Activated naive CD8-positive, alpha-beta T cell treated with anti-CD3 and anti-CD28 coated beads for 36 hours (primary cell): ENCODE measurements at places on chromosomes 13 and 19. TPM values are rescaled to one million over a fixed set of nuclear protein-coding genes. Genes with fewer than 3 reads are reported as not detected.

The GYS1 gene
- total RNA-seq = 48.9 TPM

The LYPD3 gene
- total RNA-seq = 5.2 TPM

The KCNK6 gene
- 6.6 TPM for total RNA-seq

The FPR2 gene
- total RNA-seq = not detected

The ZNF578 gene
- total RNA-seq = 1.1 TPM

The SMIM17 gene
- not detected for total RNA-seq

The ZNF787 gene
- 34.2 TPM for total RNA-seq

The SHANK1 gene
- total RNA-seq = 0.04 TPM

The SCAF1 gene
- 62.2 TPM for total RNA-seq

DNA sequence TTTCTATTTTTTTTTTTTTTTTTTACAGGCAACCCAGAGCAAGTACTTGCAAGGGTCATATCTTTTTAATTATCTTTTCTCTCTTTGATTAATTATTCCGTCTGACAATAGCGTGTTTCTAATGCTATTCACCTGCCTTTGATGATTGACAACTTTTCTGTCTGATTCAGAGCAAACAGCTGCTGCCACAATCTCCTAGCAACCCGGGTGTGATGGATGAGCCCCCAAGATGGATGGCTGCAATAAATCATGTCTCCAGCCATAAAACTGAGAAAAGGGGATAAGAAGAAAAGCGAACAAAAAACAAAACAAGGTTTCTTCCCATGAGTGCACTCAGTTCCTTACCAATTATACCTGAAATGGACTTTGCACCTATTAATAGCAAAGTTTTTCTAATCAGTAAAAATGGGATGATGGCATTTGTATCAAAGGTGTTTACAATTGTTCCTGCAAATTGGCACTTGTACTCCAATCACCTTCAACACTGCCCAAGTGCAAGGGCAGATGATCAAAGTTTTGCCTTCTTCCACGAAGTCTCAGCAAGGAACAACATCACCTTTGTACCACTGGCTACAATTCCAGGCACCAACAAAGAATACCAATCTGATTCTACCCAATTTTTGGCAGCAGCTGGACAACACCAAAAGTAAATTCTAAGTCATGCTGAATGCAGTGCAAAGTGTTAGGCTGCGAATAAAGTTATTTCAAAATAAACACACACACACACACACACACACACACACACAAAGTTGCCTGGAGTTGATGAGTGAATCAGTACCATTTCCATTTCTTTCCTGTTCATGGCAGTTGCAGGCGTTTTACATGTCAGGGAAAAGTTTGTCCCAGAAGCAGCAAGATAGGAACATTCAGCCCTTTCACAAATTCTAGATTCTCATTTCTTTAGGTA is 12.0 kb downstream of the TSHZ3 start:
- DNase-seq = no peak

DNA sequence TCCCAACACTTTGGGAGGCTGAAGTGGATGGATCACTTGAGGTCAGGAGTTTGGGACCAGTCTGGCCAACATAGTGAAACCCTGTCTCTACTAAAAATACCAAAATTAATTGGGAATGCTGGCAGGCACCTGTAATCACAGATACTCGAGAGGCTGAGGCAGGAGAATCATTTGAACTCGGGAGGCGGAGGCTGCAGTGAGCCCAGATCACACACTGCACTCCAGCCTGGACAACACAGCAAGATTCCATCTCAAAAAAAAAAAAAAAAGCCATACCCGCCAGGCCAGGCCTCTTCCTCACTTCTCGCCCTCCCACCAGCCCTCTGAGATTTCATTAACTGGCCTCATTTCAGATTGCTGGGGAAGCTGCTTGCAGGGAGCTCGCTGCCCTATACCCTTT is 7.7 kb upstream of the RELB start:
- DNase-seq = no peak

DNA sequence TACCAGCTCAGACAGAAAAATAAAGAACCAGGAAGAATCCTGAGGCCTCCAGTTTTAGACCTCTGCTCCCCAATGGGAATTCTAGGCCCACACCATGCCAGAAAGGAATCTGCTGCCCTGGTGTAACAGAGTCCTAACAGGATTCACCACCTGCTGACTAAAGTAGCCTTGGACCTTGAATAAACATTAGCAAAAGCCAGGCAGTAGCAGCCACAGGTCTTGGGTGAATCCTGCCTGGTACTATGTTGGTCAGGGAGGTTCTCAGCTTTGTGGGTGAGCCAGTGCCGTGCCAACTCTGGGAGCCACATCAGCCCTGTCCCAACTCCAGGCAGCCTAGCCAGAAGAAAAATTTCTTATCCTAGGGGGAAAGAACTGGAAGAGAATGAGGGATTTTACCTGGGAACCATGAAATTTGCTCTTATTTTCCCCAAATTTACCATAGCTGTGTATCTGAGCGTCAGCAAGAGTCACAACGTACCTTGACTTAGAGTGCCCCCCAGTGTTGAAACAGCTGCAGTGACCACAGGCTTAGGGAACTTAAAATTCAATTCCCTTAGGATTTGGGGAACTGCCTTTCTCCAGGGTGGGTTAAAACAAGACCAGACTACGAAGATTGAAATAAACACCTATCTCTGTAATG is 1895.6 kb upstream of the PRR20A start:
- DNase-seq = no peak

- DNase-seq = no peak
Measured at GRCh38 chr13:64272681-64273080, 2857.0 kb upstream of the PCDH20 start.

DNA sequence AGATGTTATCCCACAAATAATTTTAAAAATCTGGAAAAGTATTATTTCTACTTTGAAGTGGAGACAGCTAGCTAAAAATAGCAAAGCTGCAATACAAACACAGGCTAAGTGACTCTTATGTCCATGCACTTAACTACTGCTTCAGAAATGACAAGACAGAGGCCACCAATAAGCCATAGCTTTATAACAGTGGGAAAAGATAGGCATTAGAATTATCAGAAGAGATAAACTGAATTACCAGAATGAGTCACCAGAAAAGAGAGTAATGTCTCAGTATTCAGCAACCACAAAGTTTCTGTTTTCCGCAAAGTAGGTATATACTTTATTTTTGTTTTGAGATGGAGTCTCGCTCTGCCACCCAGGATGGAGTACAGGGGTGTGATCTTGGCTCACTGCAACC is 17.1 kb downstream of the CLN5 start:
- DNase-seq = no peak

DNA sequence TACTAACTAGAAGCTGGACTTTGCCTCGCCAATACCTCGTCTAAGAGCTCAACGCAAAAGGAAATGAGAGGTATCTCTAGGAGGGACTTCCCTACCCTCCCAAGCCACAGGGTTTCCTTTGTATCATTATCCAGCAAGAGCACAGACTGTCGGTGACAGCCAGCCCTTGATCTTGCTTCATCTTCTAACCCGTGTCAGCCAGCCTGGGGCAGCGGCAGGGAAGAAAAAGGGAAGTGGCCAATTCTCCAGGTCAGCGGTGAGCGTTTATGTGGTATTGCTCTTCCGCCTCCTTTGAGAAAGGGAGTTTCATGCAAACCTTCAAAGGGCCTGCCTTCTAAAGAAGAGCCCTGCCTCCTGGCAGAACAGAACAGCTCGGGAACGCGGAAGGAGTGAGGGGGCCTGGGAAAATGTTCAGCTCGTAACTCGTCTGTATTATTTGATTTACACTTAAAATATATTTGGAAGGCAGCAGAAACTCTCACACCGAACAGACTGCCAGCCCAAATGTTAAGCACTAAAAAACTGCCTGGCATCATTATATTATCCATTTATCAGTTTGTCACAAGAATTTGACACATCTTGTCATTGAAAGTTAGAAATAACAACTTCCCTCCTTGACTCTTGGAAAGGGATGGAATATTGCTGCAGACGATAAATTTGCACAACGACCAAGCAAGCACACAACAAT is 41.8 kb downstream of the EFNB2 start:
- DNase-seq = no peak

GRCh38 chr13:98994080-98994479 is 16.2 kb upstream of the DOCK9 start:
- no peak for DNase-seq

GRCh38 chr19:18895038-18895823 is 727 bp downstream of the CERS1 start:
- DNase-seq = no peak

- DNase-seq = no peak
Measured at GRCh38 chr13:80656512-80656904, 315.6 kb upstream of the SPRY2 start.

DNA sequence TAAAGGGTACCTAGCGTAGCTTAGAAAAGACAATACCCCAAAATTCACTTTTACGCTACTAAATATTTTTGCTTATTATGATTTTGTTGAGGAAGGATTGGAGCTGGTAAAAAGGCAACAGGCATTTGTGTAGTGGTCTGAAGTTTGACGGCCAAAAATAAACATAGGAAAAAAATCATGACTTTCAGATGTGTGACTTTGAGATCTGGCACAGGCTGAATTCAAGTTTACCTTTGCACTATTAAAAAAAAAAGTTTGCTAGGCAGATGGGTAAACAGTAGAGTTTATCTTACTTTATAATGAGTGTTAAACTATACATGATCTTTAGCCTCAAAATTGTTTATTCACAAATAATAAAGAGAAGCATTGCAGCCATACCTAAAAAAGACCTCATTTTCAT is 24.3 kb upstream of the INTS6 start:
- DNase-seq = no peak

- no peak for DNase-seq
Measured at GRCh38 chr13:44266305-44266704, 107.3 kb upstream of the SERP2 start.

- DNase-seq = no peak
Measured at GRCh38 chr13:28540612-28541011, 45.7 kb upstream of the FLT1 start.

DNA sequence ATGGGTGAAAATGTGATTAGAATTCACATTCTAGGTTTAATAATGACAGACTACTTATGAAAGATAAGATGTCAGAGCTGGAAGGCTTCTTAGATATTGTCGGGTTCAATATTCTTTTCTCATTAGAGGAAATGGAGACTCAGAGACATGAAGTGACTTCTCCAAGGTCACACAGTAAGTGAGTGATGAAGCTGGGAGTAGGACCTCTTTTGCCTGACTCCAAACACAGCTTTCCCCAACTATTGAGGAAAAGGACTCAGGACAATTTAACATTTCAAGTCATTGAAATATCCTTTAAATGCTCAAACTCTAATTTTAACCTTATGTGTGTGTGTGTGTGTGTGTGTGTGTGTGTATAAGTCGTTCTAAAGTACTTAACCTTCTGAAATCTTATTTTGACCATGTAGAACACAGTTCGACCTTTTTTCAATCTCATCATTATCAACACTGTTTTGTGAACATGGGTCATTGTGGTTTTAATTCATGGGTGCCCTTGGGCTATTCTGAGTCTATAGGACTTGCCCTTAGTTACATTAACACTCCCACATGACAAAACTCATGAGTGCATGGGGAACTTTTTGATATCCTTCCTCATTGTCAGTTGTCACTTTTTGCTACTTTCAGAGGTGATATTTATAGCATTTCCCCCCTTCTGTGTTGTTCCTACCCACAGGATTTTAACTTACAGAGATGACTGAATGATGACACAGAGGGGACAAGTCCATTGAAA is 53.0 kb downstream of the LRCH1 start:
- no peak for DNase-seq

DNA sequence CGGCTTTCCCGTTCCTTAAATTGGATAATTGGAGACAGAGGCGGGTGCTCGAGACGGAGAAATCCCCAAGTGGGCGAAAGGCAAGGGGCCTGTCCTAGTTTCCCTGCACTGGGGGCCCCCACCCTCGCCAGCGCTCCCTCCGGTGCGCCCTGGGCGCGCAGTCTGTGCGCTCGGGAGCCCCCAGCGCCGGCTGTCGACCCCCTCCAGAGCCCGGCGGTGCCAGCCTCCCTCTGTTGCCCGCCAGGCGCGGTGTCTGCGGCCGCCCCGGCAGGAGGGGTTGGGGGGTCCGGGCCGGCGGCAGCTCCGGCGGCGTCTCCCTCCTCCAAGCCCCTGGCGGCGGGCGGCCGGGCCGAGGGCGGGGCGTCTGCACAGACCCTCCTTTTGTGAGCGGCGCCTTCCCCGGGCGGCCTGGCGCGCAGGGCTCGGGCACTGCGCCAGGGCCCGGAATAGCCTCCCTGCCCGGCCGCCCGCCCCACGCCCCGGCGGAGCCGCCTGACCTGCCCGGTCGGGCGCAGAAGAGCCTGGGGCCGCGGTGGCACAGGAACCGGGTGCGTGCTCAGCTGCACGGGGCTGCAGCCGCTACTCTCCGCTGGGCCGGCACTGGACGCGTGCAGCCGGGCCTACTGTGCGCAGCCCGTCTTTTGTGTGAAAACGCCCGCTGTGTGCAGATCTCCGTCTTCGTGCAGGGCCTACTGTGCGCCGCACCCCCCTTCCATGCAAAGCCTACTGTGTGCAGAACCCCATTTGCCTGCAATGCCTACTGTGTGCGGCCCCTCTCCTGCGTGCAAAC is 13.2 kb downstream of the GADD45B start:
- DNase-seq = peak; percentile 30

DNA sequence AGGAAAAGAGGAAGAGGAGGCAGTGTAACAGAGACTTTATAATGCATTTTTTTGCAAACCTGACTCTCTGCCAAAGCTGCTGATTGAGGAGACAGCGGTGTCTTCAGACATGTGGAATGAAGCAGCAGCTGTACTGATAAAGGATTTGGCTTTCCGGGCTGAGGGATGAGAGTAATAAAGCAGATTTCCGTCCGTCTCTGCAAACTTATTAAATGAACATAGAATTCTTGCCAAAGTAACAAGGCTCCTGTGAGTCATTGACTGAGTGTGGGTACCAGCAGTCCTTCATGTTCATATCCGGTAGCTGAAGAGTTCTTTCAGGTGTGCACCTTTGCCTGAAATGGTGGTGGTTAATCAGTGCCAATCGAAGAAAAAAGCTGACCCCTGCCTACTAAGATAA is 112.6 kb downstream of the LIG4 start:
- DNase-seq = no peak

- no peak for DNase-seq
Measured at GRCh38 chr19:52140032-52140710, 433 bp upstream of the ZNF616 start.

DNA sequence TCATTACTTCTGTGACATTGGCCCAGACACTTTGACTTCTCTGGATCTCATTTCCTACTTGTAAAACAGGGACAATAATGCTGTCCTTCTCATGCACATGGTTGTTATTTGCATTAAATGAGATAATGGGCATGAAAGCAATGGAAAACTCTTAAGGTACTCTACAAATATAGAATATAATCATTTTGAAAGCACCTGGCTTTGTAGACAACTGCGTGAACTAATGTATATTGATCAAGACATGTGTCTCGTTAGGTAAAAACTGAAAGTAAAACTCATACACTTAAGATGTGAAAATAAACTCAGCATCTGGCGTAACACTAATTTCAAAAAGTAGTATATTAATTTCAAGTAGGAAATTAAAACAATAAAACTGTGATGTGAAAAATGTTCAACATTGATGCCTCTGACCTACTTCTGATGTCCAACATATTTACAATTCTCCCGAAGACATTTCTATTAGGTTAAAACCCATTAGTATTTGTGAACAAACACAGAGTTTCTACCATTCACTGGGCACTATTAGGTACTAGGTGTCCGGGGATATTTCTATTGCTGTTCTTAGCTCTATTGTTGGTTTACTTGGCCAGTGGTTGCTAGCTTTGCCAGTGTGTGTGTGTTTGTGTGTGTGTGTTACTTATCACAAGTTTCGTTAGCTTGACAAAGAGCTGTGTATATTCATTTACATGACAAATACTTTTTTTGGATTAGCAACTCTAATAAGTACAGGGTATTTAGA is 220.5 kb downstream of the KCNRG start:
- DNase-seq = no peak
